ENCODE measurements at places on chromosomes 3 and 15.

GRCh38 chr3:167350245-167350862, 29.7 kb downstream of the ZBBX start:
- DNase-seq = no peak

DNA sequence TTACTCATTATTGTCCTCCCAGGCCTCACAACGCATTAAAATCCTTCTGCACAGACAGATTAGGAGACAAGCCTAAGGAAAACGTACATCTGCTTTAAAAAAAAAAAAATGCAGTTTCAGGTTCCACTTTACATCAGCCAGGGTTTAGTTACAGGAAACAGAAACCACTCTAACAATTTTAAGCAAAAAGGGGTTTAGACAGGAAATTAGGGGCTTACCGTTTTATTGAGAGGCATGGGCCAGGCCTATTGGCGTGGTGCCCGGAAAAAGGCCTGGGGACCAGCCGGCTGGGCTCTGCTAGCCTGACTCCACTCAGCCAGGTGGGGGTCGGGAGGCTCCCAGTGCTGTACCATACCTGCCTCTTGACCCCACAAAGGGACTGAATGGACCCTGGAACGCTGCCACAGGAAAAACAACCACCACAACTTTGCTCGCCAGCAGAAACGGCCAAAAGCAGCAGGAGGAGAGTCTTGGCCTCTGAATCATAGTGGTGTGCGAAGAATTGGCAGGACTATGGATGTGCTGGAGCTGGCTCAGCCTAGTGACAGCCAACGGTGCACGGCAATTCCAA, 124.3 kb downstream of the CHSY1 start:
- no peak for DNase-seq

DNA sequence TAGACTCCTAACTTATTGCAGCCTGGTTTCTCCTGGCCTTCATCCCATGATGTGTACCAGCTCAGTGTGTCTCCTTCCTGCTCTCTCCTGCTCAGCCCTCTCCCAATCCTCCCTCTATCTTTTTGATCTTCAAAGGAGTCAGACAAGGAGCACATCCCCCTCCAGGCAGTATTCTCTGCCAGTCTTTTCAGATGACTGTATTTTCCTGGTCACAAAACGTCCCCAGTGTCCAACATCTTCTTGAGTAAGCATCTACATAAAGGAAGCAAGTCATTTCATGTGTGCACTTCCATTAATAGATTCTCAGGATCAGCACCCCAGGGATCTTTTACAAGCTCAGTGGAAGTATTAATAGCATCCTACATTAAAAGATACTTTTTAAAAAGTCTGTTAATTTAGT, 148.9 kb upstream of the THBS1 start:
- no peak for DNase-seq

GRCh38 chr3:183816681-183817510, 8.5 kb downstream of the MAP6D1 start:
- no peak for DNase-seq

DNA sequence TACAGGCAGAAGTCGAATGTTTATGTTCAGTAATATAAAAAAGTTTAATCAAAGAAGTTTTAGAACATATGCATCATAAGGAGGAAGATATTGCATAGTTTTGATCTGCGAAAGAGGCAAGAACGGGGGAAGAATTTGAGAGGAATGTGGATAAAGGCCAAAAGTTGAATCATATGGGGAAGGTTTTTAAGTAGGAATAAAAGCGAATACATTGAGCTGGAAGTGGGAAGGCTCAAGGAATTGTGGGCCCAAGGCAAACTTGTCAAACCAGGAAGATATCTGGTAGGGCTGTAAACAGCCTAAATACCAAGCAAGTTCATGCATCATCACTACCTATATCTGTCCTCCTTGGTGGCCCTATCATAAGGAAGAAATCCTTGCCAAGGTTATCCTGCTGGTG, 186.9 kb downstream of the MAGI1 start:
- no peak for DNase-seq

Measured in cortex of kidney (tissue), 1 donor.